Stimulated activated CD4-positive, alpha-beta T cell treated with anti-CD3 and anti-CD28 coated beads, TNF-alpha, amount 100 ng/mL, for 4 hours (primary cell): ENCODE measurements at places on chromosomes 3 and 15.

- DNase-seq: no peak
Observed at GRCh38 chr15:40974879-40975278, 21.6 kb downstream of the CHAC1 start.

DNA sequence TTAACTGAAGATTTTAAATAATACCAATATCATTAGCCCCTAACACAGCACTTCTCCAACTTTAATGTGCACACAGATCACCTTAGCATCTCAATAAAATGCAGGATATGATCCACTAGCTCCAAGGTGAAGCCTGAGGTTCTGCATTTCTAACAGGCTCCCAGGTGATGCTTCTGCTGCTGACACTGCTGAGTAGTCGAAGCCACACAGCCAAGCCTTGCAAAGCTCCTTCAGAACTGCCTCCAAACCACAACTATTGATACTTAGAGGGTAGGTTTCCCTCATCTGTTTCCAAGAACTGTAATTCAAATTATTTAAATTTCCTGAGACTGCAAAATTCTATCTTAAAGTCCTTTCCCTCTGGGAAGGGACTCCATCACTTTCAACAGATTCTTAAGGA lies 3.9 kb downstream of the RIOX2 start:
- no peak for DNase-seq

DNA sequence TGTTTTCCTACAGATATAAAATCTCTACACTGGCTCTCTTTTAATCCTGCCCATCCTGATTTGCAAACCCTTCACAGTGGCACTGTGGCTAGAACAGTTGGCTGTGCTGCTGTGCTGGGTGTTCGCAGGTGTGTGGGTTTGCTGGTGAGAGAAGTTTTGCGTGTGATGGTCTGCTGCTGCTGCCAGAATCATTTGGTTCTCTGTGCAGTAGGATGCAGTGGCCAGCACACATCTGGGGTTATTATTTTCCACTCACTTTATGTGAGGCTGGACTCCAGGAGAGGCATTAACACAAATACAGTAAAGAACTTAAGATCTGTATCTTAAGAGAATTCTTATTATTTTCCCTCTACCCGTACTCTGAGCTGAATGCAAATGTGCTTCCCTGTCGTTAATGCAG lies 16.0 kb upstream of the PSMD6 start:
- DNase-seq: no peak

DNA sequence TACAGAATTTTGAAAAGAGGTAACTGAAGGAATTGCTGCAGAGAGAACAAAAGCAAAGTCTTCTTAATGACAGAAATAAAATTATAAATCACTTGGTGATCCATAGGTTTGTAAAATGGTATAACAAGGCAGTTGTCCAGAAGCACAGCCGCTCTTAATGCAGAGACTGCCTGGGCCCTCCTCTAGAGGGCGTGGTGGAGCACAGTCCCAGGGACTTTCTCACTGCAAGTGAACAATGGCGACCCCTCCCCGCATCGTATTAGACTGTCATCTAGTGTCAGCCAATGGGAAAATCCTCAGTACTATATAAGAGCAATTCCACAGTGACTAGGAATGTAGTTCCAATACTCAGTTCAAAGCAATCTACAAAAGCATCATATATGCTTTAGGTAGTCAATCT lies 26.4 kb upstream of the ZBED2 start:
- no peak for DNase-seq

GRCh38 chr3:11907667-11908660 lies 61.3 kb upstream of the TAMM41 start:
- DNase-seq: no peak

DNA sequence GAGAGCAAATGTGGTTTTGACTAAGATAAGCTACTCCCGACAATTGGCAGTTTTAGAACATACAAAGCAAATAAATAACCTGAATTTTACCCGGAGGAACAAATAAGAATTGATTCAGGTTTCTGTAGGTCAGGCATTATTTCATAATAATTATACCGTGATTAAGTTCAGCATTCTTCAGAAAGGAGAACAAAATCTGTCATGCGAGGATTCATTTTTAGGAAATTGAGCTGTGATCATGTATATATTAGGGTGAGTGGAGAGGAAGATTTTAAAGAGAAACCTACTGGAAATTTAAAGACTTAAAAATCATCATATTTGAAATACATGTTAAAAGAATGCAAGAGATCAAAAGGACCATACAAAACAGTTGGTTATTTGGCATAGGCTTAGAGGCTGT lies 20.5 kb downstream of the ZNF609 start:
- no peak for DNase-seq

DNA sequence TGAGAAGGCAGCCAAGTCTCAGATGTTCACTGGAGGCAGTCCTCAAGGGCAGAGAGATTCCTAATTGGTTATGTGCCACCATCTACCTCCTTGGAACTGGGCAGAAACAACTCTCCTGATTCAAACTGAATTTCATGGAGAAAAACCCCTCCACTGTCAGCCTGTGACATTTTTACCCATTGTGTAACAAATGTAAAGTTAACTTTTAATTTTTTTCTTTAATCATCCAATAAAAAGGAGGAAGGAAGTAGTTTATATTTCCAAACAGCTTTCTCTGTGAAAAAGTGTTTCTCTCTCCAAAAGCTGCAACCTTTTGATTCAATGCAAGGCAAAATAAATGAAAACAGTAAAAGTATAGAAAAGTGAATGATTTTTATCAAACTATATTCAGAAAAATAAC lies 510 bp upstream of the COLQ start:
- no peak for DNase-seq

- no peak for DNase-seq
Observed at GRCh38 chr15:95868450-95868849, 462.1 kb upstream of the NR2F2 start.

DNA sequence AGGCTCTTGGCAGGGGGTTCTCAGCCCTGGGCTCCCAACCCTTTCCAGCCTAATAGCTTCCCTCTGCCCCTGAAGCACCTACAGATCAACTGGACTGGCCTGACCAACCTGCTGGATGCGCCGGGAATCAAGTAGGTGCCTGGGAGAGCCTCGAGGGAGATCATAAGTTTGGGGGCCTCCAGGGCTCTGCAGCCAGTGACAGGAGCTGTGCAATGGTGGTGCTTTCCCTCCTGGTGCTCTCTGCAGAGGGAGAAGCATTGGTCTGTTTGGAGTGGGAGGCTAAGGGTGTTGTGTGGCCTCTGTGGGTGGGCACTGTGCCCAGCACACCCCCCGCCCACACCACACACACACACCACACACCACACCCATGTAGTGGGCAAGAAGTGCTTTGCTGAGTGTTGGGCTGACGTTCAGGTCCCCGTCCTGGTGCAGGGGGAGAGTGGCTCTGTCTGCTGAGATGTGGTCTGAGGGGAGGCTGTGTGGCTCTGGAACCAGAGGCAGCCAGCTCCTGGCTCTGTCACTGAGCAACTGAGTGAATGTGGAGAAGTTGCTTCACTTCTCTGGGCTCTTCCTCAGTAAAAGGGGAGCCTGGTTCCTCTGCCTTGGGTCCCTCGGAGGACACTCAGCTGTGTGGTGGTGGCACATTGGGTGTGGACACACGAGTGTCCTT lies 26.3 kb downstream of the ESYT3 start:
- no peak for DNase-seq

DNA sequence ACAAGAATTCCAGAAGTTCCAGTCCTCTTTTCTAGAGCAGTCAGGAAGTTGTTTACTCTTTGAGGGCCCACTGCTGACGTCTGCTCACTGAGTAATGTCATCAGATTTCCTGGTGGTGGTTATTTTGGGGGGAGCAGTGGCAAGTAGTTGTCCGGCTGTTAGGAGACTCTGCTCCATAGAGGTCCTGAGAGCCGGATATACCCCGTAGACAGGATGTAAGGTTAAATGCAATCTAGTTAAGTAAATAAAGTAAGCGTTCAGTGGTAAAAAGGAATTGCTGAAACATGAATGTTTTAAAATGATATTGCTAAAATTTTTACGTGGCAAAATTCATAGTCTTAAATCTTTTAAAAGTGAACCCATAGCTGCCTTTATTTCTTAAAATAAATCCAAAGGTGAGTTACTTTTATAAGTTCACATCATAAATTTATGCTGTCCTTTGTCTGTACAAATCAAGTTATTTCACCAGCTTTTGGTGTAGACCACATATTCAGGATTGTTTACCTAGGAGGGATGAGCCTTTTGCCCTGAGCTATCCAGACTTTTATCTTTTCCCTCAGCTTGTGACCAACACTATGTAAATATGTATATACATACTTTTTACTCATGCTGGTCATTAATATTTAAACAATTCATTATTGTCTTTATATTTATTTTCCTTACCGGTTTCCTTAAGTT lies 65.8 kb downstream of the PDE8A start:
- DNase-seq: no peak

GRCh38 chr15:70480196-70480856 lies 283.0 kb downstream of the UACA start:
- DNase-seq: no peak

DNA sequence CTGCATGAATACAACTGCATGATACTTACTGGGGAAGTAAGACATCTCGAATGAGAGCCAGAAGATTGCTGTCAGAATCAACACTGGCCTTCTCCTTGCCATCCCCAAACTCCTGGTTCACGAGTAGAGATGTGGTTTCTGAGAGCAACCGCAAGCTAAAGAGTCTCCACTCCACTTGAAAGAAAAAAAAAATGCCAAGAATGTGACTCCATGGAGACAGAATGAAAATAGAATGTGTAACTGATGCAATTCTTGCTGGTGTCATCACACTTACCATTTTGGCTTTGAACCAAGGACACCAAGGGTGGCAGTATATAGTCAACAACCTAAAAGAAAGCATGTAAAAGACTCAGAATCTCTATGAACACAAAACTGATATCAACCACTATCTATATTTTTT lies 280.4 kb downstream of the ULK4 start:
- no peak for DNase-seq

DNA sequence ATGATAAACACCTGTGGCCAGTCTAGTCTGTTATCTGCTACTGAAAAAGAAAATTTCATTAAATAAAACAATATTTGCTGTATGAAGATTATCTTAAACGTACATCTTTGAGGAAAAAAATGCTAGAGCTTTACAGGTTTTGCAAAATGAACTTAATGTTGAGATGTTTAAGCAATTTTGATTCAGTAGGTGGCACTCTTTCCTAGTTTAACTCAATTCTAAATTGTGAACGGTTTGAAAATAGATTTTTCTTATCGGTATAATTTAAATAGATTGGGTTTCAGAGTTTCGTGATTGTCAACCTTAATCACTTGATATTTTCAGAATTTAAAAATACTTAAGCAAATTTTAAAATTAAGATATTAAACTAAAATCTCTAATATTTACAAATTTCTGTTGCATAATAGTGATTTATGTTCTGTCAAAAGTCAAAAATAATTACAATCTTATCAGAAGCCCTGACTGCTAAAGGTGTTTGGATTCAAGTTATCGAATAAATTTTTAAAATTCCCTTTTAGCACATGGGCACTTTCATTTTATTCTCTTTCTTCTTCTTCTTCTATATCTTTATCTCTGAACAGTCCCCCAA lies 7.0 kb upstream of the RNF111 start:
- DNase-seq: no peak

- DNase-seq: no peak
Observed at GRCh38 chr15:79966634-79967297, 4.2 kb downstream of the BCL2A1 start.

- DNase-seq: no peak
Observed at GRCh38 chr3:43390255-43390588, 103.9 kb downstream of the SNRK start.

DNA sequence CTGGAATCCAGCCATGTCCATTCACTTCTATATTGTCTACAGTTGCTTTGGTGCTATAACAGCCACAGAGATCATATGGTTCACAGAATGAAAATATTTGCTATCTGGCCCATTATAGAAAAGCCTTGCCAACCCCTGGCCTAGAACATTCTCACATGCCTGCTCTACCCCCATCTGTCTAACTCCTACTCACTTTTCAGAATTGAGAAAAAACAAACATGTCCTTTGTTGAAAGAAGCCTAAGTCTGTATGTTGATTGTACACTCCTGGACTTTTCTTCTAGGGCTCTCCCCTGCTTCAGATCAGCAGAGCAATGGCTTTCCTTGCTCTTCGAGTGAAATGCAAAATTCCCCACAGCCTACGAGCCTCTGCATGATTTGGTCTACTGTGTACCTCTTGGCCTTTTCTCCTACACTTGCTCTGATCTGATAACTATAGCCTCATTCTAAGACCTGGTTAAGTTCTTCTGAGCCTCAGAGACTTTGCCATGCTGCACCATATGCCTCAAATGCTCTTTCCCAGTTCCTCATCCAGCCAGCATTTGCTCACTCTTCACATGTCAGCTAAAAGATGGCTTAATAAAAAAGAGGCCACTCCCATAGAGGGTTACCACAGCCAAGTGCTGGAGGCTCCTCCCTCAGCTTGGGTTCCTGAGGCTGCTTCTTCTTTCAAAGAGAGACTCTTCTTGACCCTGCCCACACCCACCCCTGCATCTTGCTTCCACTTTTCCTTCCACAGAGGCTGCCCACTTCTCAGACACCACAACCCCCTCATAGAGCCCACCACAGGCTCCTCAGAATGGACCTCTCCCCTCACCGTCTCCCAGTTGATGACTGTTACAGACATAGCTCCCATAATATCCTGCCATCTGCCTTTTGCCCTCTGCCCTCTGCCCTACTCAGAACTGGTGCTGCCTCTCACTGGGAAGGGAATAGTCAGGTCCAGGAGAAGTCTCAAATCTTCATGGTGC lies 22.9 kb upstream of the DCLK3 start:
- no peak for DNase-seq

DNA sequence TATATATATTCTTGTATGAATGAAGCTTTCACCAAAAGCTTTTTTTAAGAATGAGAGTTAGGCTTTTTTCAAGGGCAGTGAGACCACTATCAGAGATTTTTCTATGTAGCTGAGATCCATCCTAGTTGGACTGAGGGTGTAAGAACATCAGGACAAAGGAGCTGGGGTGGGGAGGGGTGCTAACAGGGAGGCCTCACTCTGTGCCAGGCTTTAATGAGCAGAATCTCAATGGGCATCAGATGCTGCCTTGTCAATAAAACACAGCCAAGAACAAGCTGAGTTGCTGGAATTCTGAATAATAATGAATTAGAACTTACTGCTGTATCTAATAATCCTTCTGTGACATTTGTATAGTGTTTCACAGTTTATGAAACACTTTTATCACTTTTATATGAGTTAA lies 41.4 kb upstream of the USP3 start:
- no peak for DNase-seq

- no peak for DNase-seq
Observed at GRCh38 chr15:87777054-87777561, 479.4 kb downstream of the NTRK3 start.

DNA sequence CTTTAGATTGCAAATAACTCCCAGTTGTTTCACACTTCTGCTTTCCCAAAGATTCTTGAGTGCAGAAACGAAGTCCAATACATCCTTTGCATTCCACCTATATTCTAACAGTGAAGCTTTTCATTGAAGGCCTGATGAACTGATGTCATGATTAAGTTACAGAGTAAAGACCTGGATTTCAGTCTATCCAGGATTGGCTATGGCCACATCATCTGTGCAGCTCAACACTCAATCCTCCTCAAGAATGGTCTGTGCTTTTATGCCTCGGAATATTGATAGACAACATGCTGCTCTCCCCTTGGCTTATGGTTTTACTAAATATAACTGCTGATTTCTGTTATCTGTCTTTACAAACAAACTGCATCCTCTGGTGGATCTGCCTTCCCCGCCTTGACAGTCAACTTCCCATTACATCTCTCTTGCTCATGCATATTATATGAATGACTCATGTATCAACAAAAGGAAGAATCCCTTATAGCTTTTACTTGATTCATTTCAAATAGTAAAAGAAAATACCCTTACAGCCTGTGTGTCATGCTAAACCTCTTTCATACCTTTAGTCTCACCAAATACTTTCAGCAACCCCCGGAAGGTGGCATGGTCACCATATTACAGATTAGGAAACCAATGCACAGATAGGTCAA lies 59.5 kb downstream of the SCN11A start:
- no peak for DNase-seq
